Astrocyte (in vitro differentiated cells and primary cell): ENCODE measurements at places on chromosomes 12 and 14. TPM values are rescaled to one million over a fixed set of nuclear protein-coding genes. Genes with fewer than 3 reads are reported as not detected.
A peak's percentile ranks its signal among the peaks of the same experiment; 100 is the strongest.

DNA sequence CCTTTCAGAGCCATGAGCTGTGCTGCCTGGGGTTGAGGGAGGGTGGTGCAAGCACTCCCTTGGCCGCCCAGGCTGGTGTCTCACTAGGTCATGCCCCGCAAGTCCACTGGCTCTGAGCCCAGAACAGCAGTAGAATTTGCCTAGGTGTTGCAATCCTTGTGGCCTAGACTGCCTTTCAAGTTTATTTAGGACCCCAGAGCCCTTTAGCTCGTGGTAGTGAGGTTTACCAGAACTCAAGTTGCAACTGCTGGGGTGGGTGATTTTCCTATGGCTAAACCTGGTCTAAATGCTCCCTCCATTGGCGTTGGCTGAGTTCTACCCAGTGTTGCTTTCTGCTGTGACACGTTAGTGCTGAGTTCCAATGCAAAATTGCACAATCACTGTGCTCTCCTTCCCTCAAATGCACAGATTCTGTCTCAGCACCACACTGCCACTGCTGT, 287.2 kb downstream of the BCAT1 start:
- no peaks in the 10 kb centered on the region for H3K27me3 ChIP-seq
- no peaks in the 10 kb centered on the region for H3K36me3 ChIP-seq
- no peaks in the 10 kb centered on the region for H3K4me1 ChIP-seq
- no peak overlapping the region for H3K27ac ChIP-seq
- no peak overlapping the region for H3K4me3 ChIP-seq
- peak; percentile 63 for DNase-seq

DNA sequence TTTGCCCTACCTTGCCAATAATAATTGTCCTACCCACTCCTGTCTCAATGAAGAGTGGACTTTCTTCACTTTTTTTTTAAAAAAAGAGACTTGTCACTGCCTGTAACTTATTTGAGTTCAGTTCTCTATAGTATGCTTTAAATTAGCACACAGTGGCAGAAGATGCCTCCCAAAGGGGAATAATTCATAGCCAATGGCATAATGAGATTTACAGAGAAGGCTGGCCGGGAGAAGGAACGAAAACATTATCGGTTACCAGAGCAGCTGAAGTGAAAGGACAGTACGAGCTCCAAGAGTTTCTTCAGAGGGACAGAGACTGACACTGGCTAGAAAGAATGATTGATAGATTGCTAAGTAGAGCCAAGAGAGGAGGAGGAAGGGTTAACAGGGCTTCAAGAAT, 356.3 kb downstream of the EMP1 start:
- H3K4me3 ChIP-seq, result no peak overlapping the region
- no peak overlapping the region for H3K27ac ChIP-seq
- H3K4me1 ChIP-seq, result no peaks in the 10 kb centered on the region
- H3K27me3 ChIP-seq, result no peaks in the 10 kb centered on the region
- DNase-seq, result no peak

- peak; percentile 71 for DNase-seq
- peak overlapping the region; percentile 93 for H3K27ac ChIP-seq
- H3K4me1 ChIP-seq, result peaks cover 27% of the 10 kb centered on the region
- no peaks in the 10 kb centered on the region for H3K36me3 ChIP-seq
- H3K4me3 ChIP-seq, result peak overlapping the region; percentile 20
These were observed 43.2 kb downstream of the SSPN start for GRCh38 chr12:26238341-26239121.

DNA sequence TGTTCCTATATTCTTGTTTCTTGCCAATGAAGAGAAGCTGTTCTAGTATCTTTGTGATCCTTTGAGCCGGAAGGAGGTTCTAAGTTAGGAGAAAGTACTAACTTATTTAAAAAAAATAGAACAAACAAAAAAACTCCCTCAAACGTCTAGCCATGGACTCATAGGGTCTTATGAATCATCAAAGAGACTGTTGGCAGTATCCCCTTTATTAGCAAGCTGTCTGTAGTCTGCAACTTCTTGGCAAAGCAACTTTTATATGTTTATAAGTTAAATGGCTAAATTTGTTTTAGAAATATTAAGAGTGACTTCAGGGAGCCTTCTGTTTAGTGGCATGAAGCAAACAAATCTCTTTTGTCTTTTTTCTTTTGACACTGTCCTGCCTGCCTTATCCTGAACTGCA, 291.9 kb downstream of the FUT8 start:
- peak; percentile 79 for DNase-seq
- no peak overlapping the region for H3K4me3 ChIP-seq
- no peaks in the 10 kb centered on the region for H3K36me3 ChIP-seq
- H3K27me3 ChIP-seq, result no peaks in the 10 kb centered on the region

DNA sequence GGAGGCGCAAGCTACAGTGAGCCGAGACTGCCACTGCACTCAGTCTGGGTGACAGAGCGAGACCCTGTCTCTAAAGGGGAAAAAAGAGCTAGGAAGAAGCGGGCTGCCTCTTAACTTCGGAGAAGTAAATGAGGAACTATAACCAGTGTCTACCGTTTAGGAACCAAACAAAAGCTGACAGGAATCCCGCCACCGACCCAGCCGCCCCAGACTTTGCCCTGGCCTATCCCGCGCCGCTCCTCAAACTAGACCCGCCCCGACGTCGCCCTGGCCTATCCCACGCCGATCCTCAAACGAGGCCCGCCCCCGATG, 568 bp upstream of the SIVA1 start:
- peaks cover 21% of the 10 kb centered on the region for H3K4me1 ChIP-seq
- H3K36me3 ChIP-seq, result peaks cover 8% of the 10 kb centered on the region
- no peak for DNase-seq
- H3K27ac ChIP-seq, result peak overlapping the region; percentile 82
- peak overlapping the region; percentile 74 for H3K4me3 ChIP-seq

DNA sequence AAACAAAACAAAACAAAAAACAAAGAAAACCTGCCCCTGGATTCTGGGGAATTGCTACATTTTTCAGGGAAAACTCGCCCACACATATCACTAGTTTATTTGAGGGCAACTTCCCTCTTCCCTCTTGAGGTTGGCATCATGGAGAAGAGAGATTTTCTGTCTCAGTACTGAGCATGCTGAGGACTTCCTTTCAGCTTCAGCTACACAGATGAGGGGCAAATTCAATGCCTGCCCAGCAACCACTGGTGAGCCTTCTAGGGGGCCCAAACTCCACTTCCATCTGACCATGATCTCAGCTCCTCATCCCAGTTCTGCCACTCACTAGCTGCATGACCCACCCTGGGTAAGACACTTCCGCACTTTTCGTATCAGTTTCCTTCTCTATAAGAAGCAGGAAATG, 63.1 kb upstream of the SCN8A start:
- H3K4me1 ChIP-seq, result peaks cover 3% of the 10 kb centered on the region
- H3K27ac ChIP-seq, result no peak overlapping the region
- DNase-seq, result no peak

GRCh38 chr12:131441060-131441396, 269.9 kb upstream of the SFSWAP start:
- no peaks in the 10 kb centered on the region for H3K4me1 ChIP-seq
- no peak overlapping the region for H3K4me3 ChIP-seq
- no peak for DNase-seq
- no peaks in the 10 kb centered on the region for H3K36me3 ChIP-seq
- no peak overlapping the region for H3K27ac ChIP-seq

DNA sequence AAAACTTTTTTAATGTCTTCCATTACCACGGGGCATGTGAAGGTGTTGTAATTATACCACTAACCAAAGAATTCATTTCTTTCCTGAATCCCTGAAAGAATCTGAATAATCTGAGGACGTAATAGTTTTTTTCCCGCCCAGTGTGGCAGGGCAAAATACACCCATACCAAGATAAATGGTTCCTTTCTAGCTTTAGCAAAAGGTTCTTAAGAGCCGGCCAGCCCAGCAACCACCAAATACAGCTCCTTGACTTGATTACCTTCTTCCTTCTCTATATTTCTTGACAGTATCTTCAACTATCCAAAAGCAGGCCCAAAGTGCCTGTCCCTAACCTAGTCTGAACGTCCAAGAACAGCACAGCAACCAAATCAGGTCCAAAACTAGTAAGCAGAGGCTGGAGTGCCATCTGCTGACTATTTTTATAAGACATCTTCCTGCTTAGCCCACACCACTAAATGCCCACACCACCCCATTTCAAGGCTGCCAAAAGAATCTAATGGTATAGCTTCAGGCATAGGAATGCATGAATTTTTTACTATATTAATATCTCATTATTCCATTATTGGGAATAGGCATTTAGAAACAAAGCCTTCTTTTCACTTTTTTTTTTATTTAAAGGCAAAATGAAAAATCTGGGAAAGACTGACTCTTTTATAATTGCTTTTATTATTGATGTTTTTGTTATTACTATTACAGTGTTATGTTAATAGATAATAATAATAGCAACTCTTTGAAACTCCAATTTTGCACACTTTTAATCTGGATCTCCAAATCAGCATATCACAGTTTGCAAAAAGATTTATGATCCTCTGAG, 524.4 kb downstream of the MED13L start:
- peaks cover 3% of the 10 kb centered on the region for H3K4me1 ChIP-seq
- H3K27me3 ChIP-seq, result peaks cover 18% of the 10 kb centered on the region
- H3K4me3 ChIP-seq, result no peak overlapping the region
- H3K36me3 ChIP-seq, result no peaks in the 10 kb centered on the region
- DNase-seq, result peak; percentile 50

DNA sequence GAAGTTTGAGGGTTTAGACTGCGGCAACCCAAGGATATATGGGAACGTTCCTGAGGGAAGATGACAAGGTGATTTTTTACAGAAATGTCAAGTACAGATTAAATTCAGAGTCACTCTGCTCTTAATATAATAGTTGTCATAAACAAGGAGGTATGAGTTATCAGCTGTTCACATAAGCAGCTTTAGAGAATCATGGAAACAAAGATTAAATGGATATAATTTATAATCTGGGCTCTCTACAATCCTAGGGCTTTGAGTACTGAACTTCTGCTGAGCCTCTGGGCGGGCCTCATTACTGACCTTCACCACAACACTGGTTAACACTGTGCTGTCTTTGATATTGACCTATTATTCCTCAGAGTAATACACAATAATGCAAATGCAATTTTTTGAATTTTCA, 577.8 kb downstream of the RPS29 start:
- no peak for DNase-seq
- H3K27me3 ChIP-seq, result no peaks in the 10 kb centered on the region
- no peak overlapping the region for H3K27ac ChIP-seq
- H3K4me1 ChIP-seq, result no peaks in the 10 kb centered on the region

DNA sequence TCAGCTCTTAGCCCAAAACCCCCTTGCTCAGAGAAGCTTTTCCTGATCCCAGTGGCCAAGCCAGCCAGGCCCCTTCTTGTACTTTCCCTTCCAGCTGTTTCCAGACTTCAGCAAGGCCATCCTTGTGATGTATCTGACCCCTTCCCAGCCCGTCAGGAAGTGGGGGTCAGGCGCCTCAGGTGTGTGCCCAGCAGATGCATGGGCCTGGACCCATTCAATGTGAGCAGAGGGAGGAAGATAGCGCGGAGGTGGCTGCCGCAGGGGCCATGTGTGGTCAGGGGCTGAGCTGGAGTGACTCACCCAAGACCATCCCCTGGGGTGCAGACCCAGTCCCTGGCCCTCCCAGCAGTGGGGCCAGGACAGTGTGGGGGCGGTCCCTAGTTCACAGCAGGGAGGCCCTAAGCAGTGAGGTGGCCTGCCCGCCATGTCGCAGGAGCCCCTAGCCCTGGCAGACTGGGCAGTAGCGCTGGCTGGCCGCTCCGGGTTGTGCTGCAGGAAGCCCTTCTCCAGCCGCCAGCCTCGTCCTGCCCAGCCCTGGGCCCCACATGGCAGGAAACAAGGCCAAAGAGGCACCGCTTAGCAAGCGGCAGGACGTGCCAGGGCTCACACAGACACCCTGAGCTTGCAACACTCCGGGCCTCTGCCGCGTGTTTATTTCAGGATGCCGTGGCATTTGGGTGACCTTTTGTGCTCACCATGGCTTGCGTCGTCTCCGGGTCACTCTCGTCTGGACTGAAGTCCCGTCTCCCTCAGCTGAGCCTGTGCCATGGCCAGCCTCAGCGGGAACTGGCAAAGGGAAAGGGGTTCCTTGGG, 12.0 kb downstream of the ADSS1 start:
- no peaks in the 10 kb centered on the region for H3K27me3 ChIP-seq
- H3K4me3 ChIP-seq, result no peak overlapping the region
- no peak for DNase-seq
- H3K27ac ChIP-seq, result no peak overlapping the region
- peaks cover 8% of the 10 kb centered on the region for H3K4me1 ChIP-seq

- no peaks in the 10 kb centered on the region for H3K36me3 ChIP-seq
- no peak overlapping the region for H3K27ac ChIP-seq
- DNase-seq, result no peak
- H3K4me1 ChIP-seq, result no peaks in the 10 kb centered on the region
- H3K27me3 ChIP-seq, result no peaks in the 10 kb centered on the region
- H3K4me3 ChIP-seq, result no peak overlapping the region
These were observed 200.4 kb upstream of the AVPR1A start for GRCh38 chr12:63351370-63351769.

DNA sequence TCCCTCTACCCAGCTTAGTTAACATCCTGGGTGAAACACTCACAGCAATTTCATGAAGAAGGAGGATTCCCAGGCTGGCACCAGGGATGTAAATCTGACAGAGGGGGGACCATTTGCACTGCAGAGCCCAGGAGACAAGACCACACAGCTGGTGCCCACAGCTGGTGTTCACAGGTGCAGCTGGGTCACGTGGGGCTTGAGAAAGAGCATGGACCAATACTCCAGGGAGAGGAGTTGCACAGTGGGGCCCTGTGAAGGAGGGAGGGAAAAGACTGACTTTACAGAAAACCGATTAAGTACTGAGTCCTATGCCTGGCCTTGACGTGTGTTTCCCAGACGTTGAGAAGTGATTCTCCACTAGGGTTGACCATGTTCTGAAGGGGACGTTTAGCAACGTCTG, 1316.7 kb upstream of the TMEM132C start:
- H3K27ac ChIP-seq, result no peak overlapping the region
- H3K36me3 ChIP-seq, result no peaks in the 10 kb centered on the region
- H3K4me1 ChIP-seq, result no peaks in the 10 kb centered on the region

GRCh38 chr14:95006051-95006450, 151.3 kb downstream of the DICER1 start:
- H3K4me1 ChIP-seq, result no peaks in the 10 kb centered on the region
- H3K27ac ChIP-seq, result no peak overlapping the region
- no peak for DNase-seq
- no peak overlapping the region for H3K4me3 ChIP-seq
- peaks cover 8% of the 10 kb centered on the region for H3K27me3 ChIP-seq

DNA sequence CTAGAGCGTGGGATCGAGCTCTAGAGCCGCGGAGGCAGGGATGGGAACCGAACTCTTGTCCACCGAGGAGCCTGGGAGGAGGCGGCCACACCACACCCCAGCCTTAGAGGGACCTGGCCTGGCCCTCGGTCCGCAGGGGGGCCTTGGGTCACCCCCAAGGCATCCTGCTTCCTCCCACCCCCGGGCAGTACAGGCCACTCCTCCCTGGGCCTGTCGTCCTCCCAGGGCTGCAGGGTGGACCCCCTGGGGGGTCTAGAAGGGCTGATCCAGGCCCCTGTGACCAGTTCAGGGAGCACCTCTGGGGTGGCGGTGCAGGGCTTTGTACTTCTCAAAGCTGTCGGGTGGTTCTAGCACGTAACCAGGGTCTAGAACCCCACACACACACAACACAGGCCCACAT, 79.1 kb upstream of the FBRSL1 start:
- no peak for DNase-seq
- no peaks in the 10 kb centered on the region for H3K27me3 ChIP-seq
- no peak overlapping the region for H3K27ac ChIP-seq
- H3K4me1 ChIP-seq, result no peaks in the 10 kb centered on the region
- no peak overlapping the region for H3K4me3 ChIP-seq

The RNASE7 gene
- 0.19 TPM in 1 of 2 replicates, not detected in the other for total RNA-seq

The MMAB gene
- total RNA-seq, result 15.2 and 17.8 TPM in 2 replicates

The LMNTD1 gene
- total RNA-seq, result not detected in 2 replicates

The CELA1 gene
- not detected in 2 replicates for total RNA-seq
